ENCODE measurements at places on chromosomes 3 and 15.

DNA sequence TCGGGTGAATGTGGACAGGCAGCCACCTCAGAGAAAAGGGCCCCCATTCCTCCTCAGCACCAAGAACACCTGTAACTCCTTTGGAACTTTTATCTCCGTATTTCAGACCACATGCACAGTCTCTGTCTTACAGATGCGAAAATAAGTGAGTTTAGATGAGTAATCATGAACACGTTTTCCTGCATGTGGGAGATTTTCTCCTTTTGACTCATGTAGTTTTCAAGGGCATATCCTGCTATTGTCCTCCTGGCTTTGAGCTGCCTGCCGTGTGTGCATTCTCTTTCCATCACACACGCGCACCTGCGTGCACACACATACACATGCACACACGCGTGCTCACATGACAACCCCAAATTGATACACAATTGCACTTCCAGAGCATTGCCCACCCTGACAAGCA is 239.2 kb downstream of the GABRG3 start:
- peak; percentile 55 for DNase-seq

DNA sequence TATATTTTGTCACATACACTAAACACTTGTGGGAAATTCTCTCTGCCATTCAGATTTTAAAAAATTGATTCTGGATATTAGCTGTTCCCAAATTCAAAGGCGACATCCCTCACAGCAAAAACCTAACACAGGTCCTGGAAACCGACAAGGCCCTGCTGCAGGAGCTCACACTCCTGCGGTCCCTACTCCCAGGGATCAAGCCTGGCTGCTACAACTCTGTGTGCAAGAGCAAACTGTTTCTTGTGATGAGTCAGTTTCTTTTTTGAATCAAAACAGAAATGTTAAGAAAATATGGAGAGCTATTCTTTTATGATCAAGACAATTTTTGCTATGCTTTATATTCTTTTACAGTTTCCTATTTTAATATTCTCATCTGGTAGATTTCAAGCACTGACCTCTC is 51.0 kb upstream of the TJP1 start:
- no peak for DNase-seq

DNA sequence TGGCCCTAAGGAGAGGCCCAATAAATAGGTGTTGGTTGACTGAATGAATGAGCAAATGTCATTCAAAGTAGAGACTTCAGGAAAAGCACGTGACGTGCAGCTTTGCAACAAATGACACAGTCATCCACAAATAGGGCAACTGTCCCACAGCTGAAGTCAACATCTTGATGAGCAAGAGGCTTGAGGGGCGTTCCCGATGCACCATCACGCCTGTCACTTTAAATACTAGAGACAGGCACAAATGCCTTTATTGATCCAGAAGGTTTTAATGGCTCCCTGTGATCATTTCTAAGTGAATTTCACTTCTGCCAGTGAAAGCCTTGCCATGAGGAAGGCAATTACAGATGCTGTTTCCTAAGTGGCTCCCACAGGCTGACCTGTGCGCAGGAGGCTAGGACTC is 43.6 kb downstream of the ABTB1 start:
- no peak for DNase-seq

GRCh38 chr3:114566767-114567166 is 272.9 kb downstream of the TIGIT start:
- no peak for DNase-seq

- DNase-seq, result no peak
These were observed 79.3 kb upstream of the POLG start for GRCh38 chr15:89413877-89414276.

All from fibroblast of skin of abdomen (primary cell).